ENCODE measurements at places on chromosomes 12 and 14.
A peak's percentile ranks its signal among the peaks of the same experiment; 100 is the strongest.

GRCh38 chr12:54294152-54294952 is 6.5 kb downstream of the NFE2 start:
- DNase-seq, result no peak

DNA sequence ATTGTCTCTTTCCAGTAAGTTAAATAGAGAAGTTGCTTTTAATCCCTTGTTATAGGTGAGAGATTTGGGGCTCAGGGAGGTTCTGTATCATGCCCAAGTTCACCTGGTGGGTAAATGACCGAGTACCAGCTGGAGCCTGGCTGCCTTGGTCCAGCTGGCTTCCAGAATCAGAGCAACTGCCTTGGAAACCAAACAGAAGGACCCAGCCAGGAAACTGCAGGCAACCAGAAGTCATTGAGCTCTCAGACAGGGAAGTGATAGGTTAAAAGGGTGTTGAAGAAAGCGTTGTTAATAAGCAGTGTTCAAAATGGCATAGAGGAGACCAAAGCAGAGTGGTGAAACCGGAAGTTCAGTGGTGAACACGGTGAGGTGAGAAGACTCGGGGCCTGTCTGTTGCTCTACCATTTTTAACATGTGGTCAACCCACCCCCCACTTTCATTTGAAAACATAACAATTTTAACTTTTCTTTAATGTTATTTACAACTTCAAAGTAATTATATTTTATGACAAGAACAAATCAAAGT is 54.9 kb downstream of the PLEKHG7 start:
- no peak for DNase-seq

DNA sequence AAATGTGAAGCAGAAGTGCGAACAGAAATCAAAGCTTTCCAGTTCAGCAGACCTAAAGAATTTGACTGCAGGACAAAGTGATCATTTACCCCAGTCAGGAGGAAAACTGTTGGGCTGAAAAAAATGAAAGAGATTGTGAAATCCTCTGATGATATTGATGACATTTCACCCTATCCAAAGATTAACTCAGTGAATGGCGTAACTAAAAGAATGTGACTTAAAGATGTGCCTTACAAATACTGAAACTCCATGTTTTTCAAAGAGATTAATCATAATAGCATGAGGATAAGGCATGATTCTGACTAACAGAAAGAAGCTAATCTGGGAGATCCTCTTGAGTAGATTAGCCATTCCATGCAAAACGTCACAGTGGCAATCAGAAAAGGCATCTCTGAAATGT is 225.6 kb downstream of the DUSP6 start:
- no peak for DNase-seq

- no peak for DNase-seq
Measured at GRCh38 chr12:96197503-96198272, 3.5 kb downstream of the ELK3 start.

GRCh38 chr12:11968516-11968915 is 102.2 kb upstream of the BCL2L14 start:
- no peak for DNase-seq

DNA sequence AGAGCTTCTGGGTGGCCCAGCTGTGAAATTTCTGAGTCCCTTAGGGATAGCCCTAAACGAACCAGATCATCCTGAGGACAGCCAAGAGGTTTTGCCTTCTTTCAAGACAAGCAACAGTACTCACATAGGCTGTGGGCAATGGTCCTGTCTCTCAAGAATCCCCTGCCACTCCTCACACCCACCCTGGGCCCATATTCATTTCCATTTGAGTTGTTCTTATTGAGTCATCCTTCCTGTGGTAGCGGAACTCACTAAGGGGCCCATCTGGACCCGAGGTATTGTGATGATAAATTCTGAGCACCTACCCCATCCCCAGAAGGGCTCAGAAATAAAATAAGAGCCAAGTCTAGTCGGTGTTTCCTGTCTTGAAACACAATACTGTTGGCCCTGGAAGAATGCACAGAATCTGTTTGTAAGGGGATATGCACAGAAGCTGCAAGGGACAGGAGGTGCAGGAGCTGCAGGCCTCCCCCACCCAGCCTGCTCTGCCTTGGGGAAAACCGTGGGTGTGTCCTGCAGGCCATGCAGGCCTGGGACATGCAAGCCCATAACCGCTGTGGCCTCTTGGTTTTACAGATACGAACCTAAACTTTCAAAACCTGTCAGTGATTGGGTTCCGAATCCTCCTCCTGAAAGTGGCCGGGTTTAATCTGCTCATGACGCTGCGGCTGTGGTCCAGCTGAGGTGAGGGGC is 38.9 kb downstream of the DAD1 start:
- no peak for DNase-seq

- no peak for DNase-seq
Measured at GRCh38 chr12:56867216-56867615, 67.0 kb downstream of the SDR9C7 start.

GRCh38 chr12:21585485-21585884 is 19.2 kb downstream of the GYS2 start:
- DNase-seq, result no peak

- no peak for DNase-seq
Measured at GRCh38 chr12:111448266-111448830, 42.6 kb downstream of the SH2B3 start.

- peak; percentile 38 for DNase-seq
Measured at GRCh38 chr12:44930972-44931600, 55.0 kb upstream of the NELL2 start.

GRCh38 chr12:522692-523378 is 63.1 kb downstream of the B4GALNT3 start:
- no peak for DNase-seq

GRCh38 chr12:92108651-92109050 is 37.0 kb downstream of the BTG1 start:
- no peak for DNase-seq

DNA sequence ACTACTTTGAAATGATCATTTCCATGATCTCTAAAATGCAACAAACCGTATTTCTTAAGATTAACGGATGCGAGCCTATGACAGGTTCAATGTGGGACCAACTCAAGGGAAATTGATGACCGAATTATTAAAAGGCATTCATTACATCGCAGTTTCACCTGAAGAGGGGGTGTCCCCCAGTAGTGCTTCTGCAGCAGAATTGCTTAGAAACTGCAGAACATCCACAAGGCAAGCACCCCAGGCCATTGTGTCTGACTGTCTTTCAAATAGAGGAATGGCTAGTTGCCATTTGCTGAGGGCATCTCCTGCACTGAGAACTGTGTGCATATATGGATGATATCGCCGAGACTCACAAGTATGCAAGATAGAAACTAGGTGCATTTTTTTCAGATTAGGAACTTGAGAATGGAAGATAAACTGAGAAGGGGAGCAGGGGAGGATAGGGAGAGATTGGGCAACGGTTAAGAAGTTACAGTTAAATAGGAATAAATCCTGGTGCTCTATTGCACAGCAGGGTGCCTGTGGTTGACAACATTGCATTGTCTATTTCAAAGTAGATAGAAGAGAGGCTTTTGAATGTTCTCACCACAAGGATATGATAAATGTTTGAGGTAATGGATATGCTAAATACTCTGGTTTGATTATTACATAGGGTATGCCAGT is 234.3 kb upstream of the PLEKHG7 start:
- DNase-seq, result no peak

GRCh38 chr12:7269273-7269672 is 34.6 kb upstream of the ACSM4 start:
- DNase-seq, result no peak

- DNase-seq, result no peak
Measured at GRCh38 chr14:35689000-35689460, 120.1 kb downstream of the RALGAPA1 start.

DNA sequence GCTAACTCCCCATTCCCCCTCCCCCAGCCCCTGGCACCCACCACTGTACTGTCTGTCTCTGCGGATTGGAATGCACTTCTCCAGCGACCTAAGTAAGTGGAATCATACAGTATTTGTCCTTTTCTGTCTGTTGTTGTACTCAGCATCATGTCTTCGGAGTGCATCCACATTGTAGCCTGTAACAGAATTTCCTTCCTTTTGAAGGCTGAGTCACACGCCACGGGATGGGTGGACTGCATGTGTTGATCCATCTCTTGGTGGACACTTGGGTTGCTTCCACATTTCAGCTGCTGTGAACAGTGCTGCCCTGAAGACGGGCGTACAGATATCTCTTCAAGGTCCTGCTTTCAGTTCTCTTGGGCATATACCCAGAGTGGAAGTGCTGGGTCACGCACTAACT is 34.4 kb downstream of the DDX51 start:
- no peak for DNase-seq

- no peak for DNase-seq
Measured at GRCh38 chr14:52025310-52025709, 36.0 kb downstream of the RTRAF start.

DNA sequence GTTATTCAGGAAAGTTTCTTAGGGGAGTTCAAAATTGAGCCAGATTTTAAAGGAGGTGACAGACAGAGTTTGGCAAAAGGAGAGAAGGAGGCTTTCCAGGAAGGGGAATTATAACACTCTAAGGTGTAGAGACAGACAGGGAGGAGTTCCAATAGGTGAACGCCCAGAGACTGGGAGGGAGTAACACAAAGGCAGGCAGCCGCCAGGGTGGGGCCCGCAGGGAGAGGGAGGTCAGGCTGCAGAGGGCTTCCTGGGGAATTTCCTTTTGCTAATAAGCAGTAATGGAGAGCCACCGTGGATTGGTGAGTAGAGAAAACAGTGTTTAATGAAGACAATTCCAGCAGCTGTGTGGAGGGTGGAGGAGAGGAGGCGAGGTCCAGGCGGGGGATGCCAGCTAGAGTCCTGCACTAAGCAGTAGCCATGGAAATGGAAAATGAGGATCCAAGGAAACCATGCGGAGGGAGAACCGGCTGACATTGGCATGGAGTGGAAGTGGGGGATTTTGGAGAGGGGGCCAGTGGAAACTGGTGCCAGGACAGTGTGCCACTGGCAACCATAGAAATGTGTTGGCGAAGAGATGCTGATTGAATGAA is 22.2 kb downstream of the GRIN2B start:
- no peak for DNase-seq

DNA sequence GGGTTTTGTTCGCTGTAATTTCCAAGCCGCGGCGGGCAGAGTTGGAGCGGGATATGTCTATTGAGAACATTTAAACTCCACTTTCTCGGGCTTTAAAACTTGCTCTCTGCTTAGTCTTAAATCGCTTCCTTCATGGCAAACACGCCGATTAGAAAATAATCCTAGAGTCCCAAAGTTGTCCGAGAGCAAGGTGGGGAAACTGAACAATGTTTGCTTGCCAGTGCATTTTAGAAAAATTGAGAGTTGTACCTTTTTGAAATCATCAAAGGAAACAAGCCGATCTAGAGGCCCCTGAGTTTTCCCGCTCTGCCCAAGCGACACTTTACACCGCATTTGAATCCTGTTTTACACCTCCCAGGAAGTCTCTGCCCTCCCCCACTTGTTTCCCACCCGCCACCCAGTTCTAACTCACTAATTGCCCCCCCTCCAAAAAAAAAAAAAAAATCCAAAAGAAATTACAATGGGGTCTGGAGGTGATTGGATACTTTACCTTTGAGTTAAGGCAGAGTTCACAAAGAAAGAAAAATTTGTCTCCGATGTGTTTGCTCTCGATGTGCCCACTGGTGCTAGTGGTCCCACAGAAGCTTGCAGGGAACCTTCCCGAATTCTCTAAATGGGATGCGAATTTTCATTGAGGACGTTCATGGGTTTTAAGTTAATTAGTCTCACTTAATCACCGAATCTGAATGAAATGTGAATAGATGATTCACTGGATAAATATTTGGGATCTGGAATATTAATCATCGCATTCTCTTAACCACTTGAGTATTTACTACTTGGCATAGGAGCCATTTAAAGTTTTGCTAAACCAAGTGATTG is 2.3 kb downstream of the HMGA2 start:
- DNase-seq, result no peak

- no peak for DNase-seq
Measured at GRCh38 chr14:98513558-98513957, 758.4 kb downstream of the BCL11B start.

DNA sequence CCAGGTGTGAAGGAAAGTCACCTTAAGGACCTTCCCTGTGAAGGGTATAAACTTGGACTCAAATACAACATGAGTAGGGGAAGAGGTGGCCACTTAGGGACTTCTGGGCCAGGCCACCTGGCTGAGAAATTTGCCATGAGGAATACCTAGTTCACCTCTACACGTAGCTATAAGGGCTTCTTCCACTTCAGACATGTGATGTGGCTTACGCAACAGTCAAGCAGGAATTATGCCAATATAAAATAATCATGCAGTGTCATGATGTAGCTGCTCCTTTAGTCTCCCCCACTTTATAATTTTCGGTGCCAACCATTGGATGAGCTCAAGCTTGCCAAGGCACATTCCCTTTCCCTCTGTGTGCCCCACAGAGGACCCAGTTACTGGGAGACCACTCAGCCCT is 166.6 kb upstream of the BCL2L14 start:
- no peak for DNase-seq

DNA sequence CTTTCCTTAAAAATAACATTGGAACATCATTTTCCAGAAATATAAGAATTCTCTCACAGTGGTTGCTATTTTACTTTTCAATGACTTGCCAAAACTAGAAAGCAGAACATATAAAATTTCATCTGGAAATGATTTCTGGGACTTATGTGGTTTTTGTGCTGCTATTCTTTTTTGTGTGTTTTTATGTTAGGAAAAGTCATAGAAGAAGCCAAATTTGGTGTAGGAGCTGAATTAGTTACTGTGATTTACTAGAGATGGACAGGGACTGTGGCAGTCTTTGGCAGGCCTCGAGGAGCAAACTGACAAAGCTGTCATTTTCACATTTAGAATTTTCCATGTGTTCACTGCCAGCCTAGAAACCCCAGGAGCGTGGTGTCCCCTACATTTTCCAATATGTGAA is 38.3 kb upstream of the LDHB start:
- no peak for DNase-seq

GRCh38 chr12:89138048-89138852 is 214.1 kb downstream of the DUSP6 start:
- no peak for DNase-seq

GRCh38 chr12:113030875-113031525 is 25.5 kb upstream of the DTX1 start:
- DNase-seq, result no peak

GRCh38 chr14:93303659-93304058 is 29.2 kb downstream of the BTBD7 start:
- DNase-seq, result no peak
